ENCODE measurements at places on chromosomes 12 and 14.

GRCh38 chr14:92694807-92695206 lies 53.6 kb downstream of the LGMN start:
- DNase-seq, result no peak

DNA sequence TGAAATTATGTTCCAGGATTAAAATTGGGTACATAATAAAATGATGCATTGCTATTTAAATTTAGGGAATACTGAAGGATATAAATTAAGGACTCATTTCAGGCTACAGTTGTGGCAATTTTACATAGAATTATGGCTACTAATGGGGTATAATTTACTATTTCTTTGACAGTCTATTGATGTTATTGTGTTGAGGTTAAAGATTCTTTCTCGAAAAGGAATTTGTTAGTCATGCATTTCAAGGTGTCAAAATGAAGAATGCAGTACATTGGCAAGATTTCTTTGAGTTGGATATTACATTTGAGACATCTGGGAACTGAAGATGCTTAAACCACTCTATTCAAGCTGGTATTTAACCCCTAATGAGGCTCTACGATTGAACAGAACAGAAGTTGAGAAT lies 28.3 kb downstream of the SLC5A8 start:
- DNase-seq, result no peak

DNA sequence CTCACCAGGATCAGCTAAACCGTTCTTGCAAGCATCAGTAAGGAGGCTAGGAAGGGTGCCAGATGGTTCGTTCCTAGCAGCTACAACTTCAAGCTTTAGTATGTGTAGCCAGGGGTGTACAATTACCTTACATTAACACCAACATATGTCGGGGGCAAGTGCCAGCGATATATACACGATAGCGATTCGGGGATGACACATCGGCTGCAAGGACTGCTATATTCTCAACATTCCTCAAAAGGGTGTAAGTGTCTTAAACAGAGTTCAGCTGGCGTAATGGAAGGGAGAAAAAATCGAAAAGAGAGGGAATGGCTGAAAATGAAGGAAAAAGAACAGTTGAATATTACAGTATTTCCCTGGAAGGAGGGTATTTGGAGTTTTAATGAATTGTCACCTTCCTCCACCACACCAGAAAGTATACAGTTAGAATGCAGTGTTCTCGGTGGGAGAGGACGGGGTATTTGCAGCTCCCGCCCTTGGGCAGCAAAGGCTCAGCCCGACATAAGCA lies 545 bp downstream of the LIMA1 start:
- no peak for DNase-seq

DNA sequence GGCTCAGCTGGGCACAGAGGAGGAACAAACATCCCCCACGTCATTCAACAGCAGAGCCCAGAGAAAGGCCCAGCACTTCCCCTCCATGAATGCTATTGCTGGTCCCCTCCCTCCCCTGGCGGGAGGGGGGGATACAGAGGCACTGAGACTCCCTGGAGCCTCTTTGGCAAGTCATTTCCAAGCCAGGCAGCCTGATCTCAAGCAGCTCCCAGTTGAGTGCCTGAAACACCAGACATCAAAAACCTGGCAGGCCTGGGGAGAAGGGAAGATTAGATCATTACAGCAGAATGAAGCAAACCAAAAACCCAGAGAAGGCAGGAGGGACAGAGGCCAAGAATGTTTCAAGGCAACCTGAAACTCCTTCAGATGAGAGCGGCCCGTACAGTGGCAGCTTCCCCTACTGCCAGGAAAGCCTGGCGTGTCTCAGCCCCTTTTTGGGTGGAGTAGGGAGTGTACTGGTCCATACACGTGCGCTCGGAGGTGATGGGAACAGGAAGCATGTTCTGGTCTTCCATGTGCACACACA lies 92.1 kb downstream of the LRRC74A start:
- DNase-seq, result no peak

GRCh38 chr12:53955036-53955775 lies 503 bp downstream of the HOXC12 start:
- DNase-seq, result no peak

- DNase-seq, result no peak
Observed at GRCh38 chr14:52906141-52906601, 44.7 kb downstream of the FERMT2 start.

DNA sequence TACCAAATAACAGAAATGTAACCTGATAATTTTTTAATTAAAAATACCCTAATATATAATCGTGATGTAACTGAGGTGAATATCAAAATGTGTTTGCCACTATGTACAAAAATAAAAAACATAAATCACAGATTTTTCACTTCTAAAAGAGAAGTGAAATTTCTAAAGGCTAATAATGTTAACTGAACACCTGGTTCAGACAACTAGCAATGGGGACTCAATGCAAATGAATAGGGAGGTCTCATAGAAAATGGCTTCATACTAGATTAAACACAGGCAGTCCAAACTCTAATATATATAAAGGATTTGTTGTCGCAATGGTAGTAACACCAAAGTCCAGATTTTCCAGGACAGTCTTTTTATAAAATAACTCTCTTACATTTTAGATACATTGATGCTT lies 365.4 kb upstream of the ATP2B1 start:
- no peak for DNase-seq

GRCh38 chr14:59771577-59771976 lies 99.0 kb downstream of the RTN1 start:
- DNase-seq, result no peak

- DNase-seq, result no peak
Observed at GRCh38 chr12:124761871-124762270, 101.8 kb downstream of the SCARB1 start.

DNA sequence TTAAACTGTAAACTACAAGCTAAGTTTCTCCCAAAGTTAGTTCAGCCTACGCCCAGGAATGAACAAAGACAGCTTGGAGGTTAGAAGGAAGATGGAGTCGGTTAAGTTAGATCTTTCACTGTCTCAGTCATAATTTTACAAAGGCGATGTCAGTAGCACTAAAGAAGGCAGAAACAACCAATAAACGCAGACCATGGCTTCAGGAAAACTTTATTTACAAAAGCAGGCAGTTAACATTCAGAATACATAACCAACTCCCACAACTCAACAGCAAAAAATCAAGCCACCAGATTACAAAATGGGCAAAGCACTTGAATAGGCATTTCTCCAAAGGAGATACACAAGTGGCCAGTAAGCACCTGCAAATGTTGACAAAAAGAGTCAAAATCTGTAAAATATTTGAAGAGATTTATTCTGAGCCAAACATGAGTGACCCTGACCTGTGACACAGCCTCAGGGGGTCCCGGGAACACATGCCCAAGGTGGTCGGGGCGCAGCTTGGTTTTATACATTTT lies 8.8 kb upstream of the ULK1 start:
- no peak for DNase-seq

- DNase-seq, result no peak
Observed at GRCh38 chr14:60658909-60659585, 9.8 kb upstream of the SIX1 start.

DNA sequence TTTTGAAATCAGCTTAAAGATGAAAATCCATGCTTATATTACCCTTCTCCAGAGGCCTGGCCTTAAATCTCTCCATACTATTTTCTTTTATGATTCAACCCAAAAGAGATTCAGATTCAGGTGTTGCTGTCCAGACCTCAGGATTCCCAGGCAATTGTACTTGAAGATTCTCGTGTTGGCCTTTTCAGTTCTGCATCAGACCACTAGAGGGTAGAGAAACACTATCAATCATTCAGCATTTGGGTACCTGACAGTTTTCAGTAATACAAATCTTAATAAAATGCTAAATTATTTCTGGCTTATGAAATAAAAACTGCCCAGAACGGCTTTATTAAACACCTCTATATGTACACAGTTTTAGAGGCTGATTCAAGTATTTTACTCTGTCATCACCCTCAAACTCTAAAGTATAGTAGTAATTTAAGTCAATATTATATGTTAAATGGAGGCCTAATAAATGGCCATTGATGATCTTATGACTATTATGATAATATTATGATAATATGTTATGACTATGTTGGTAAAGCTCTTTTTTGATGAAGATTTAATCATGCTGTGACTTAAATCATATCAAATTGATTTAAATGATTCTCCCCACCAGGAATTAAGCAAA lies 301.1 kb downstream of the DUSP6 start:
- no peak for DNase-seq

GRCh38 chr12:81541121-81541520 lies 218.0 kb downstream of the PPFIA2 start:
- DNase-seq, result no peak

GRCh38 chr12:69689638-69690037 lies 9.5 kb downstream of the BEST3 start:
- DNase-seq, result no peak

GRCh38 chr14:100603341-100604120 lies 16.3 kb upstream of the BEGAIN start:
- DNase-seq, result no peak

DNA sequence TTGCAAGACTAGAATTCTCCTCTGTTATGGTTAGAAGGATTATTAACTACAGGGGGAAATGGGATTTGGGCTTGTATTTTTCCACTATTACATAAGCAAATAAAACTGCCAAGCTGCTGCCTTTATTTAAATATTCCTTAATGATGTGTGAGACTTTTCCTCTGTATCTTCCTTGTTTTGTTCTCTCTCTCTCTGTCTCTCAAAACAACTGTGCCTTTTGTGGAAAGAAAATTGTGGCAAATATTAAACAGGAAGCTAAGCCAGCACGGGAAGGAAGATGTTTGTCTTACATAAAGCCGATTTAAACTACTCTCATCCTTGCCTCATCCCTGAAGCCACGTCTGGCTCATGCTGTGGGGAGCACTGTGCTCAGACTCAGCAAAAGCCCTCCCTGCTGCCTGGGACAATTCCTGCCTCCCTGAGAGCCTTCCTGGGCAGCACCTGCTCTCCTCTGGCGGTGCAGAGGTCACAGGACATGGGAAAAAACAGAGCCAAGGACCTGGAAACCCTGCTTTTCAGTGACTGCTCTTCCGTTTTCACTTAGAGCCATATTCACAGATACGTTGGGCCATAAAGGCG lies 237.2 kb downstream of the SLC15A4 start:
- no peak for DNase-seq

GRCh38 chr12:46717868-46718267 lies 107.9 kb downstream of the SLC38A4 start:
- DNase-seq, result no peak

DNA sequence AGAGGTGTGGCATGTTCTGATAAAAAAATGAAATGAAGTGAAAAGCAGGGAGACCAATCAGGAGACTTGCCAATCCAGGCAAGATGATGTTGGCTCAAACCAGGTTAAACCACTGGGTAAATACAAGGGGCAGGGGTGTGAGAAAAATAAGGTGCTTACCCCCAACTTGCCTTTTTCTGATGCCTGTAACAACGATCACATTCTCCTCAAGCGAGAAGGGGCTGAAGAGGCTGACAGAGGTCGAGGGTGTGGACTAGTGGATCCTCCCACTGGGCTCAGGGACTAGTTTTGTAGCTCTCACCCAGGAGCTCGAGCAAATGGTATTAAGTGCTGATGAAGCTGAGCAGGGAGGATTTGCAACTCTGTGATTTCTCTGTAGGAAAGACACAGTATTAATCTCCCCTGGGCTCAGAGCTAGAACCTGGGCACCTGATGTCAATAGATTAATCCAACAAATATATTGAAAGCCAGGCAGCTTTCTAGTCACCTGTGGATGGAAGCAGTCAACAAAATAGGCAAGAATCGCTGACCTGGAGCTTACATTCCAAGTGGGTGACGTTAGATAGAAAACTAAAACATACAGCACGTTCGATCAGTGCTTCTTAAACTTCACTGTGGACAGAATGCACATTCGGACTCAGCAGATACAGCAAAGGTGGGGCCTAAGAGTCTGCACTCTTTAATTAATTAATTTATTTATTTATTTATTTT lies 15.2 kb upstream of the EAPP start:
- no peak for DNase-seq

DNA sequence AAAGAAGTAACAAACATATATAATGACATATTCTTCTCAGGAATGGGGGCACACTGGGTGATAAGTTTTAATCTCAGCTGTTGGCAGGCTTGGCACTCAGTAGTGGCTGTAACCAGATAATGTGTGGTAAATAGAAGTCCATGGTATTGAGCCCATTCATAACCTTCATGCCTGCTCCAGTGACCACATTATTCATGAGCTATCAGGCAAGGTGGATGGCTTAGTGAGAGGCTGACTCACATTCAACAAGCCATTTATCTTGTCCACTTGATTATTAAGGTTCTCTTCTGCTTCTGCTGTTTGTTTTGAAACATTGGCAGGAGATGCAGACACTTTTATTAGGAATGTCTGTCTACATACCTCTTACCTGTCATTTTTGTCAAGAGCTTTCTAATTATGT lies 950.4 kb upstream of the LRFN5 start:
- no peak for DNase-seq

- no peak for DNase-seq
Observed at GRCh38 chr14:83053022-83053710, 1519.5 kb upstream of the SEL1L start.

DNA sequence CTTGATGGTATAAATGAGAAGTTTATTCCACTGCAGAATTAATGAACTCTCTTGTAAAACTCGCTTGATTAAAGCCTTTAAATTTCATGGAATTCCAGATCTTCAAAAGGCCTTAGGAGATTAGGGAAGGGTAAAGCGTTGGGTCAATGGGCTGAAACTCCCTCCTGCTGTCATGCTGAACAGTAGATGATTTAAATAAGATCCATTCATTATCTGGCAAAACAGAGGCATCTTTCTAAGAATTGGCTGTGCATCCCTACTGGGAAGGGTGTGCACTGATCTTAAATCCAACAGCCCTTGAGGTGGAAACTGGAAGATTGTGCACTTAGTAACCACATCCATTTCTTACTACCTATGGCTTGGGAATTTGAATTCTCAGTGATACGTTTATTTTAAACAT lies 56.0 kb downstream of the PLCZ1 start:
- no peak for DNase-seq

- DNase-seq, result no peak
Observed at GRCh38 chr14:71324767-71325272, 417.6 kb downstream of the PCNX1 start.

GRCh38 chr12:122985338-122986257 lies 5.1 kb downstream of the ARL6IP4 start:
- DNase-seq, result no peak

GRCh38 chr12:49348781-49349180 lies 2.1 kb downstream of the DNAJC22 start:
- no peak for DNase-seq

- DNase-seq, result no peak
Observed at GRCh38 chr12:115396567-115396966, 712.6 kb upstream of the TBX3 start.

DNA sequence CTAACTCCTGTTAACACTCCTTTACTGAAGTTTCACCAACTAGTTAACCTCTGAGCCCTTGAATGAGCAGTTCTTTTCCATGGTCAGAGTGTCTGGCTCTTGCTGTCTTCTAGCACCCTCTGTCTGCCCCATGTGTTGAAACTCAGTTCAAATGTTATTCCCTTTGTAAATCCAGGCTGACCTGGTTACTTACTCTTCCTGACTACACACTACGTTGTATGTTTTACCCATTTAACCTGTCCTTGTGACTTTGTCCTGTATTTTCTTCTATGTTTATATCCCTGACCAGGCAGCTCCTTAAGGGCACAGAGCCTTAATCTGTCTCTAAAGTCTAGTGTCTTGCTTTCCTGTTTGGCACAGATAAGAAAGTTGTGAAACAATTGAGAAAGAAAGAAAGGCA lies 389.0 kb upstream of the RPL10L start:
- DNase-seq, result no peak
